Psoas muscle (tissue), 8 donors: ENCODE measurements at places on chromosomes 2 and 18. TPM values are rescaled to one million over a fixed set of nuclear protein-coding genes. Genes with fewer than 3 reads are reported as not detected.

The RFX8 gene
- 0.29 TPM for polyA plus RNA-seq

- H3K27me3 ChIP-seq = no peaks in the 10 kb centered on the region
- no peak for DNase-seq
- H3K36me3 ChIP-seq = no peaks in the 10 kb centered on the region
- no peak overlapping the region for H3K4me3 ChIP-seq
These were observed 102.2 kb downstream of the INSIG2 start for GRCh38 chr2:118190474-118190873.

The STARD6 gene
- not detected for polyA plus RNA-seq

The ZNF521 gene
- 2.1 TPM for polyA plus RNA-seq

- H3K27ac ChIP-seq = no peak overlapping the region
- no peaks in the 10 kb centered on the region for H3K4me1 ChIP-seq
- no peak for DNase-seq
These were observed 6.9 kb upstream of the MGAT4A start for GRCh38 chr2:98737848-98738247.

The ECEL1 gene
- 1.8 TPM for polyA plus RNA-seq

- no peak overlapping the region for H3K27ac ChIP-seq
- no peak for DNase-seq
- no peaks in the 10 kb centered on the region for H3K36me3 ChIP-seq
- H3K27me3 ChIP-seq = no peaks in the 10 kb centered on the region
These were observed 25.0 kb downstream of the RBM44 start for GRCh38 chr2:237823544-237823943.

The WIPF1 gene
- 3.9 TPM for polyA plus RNA-seq

The RAMP1 gene
- polyA plus RNA-seq = 86.5 TPM

The ELOA2 gene
- not detected for polyA plus RNA-seq

The RPRM gene
- not detected for polyA plus RNA-seq

DNA sequence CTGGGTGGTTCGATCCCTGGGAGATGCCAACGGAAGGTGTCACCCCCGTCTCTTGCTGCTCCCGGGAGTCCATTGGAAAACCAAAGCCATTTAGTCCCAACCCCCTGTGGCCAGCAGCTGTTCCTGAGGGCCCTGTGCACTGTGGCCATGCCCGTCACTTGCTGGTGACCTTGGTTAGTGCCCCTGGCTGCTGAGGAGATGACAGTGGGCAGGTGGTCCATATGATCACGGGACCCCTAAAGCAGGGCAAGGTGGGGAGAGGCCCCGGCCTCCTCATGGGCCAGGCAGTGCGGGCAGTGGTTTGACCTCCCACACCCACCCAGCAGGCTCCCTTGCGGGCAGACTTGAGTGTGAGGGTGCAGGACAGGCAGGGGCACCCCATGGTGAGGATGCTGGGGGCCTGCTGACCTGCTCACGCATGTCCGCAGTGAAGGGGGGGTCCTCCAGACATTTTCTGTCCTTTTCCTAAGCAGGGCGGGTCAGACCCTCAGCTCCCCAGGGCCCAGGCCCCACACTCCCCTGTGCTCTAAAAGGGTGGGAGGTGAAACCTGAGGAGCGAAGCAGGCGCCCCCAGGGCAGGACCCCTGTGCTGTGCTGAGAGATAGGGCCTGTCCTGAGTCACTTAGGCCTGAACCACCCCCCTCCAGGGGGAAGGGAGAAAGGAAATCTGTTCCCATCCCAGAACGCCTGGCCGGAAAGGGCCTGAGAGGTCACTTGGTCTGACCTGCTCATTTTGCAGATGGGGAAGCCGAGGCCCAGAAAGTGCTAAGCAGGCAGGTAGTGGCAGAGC lies 6.8 kb downstream of the ITM2C start:
- H3K36me3 ChIP-seq = no peaks in the 10 kb centered on the region

GRCh38 chr2:229431327-229431954 lies 160.4 kb upstream of the PID1 start:
- no peaks in the 10 kb centered on the region for H3K27me3 ChIP-seq
- H3K27ac ChIP-seq = no peak overlapping the region
- no peak overlapping the region for H3K4me3 ChIP-seq
- no peaks in the 10 kb centered on the region for H3K36me3 ChIP-seq

GRCh38 chr18:34529358-34530335 lies 180.5 kb upstream of the DTNA start:
- no peaks in the 10 kb centered on the region for H3K27me3 ChIP-seq
- peak overlapping the region; percentile 28 for H3K27ac ChIP-seq
- H3K4me1 ChIP-seq = peaks cover 25% of the 10 kb centered on the region

DNA sequence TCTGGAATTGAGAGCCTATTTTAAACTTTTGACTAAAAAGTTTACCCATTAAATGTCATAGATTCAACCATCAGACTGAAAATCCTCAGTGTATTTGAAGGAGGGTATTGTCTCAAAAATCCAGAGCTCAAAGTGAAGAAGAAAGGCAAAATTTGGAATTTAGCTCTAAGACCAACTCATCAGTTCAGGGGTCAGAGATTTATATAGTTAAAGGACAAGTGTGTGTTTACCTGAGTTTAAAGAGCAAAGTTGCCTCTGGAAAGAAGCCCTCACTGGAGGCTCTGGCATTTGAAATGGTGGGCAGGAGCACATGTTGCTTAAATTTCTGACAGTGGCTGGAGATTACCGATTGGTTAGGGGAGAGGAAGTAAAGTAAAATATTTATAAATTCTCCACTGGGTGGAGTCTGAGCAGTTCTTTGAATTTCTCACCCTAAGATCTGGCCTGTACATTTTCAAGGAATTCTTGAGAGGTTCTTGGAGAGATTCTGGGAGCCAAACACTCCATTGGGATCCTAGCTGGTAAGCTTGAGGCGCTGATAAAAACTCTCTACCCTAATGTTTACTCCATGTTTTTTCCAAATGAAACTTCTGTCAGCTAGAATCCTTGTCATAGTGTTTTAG lies at the start of gene KYNU:
TSS of gene KYNU (plus strand) at position 449 of the 623 bp plus-strand sequence. CDS start 7,704 bp downstream, outside the sequence.
- H3K36me3 ChIP-seq = no peaks in the 10 kb centered on the region
- peak within 1 kb of the TSS; percentile 19 for H3K4me3 ChIP-seq
- H3K4me1 ChIP-seq = no peaks in the 10 kb centered on the region
- H3K27ac ChIP-seq = no peak within 1 kb of the TSS
- DNase-seq = no peak
- no peaks in the 10 kb centered on the region for H3K27me3 ChIP-seq

- H3K27ac ChIP-seq = no peak overlapping the region
- no peaks in the 10 kb centered on the region for H3K36me3 ChIP-seq
- no peak for DNase-seq
These were observed 133.4 kb upstream of the REG3A start for GRCh38 chr2:79292958-79293315.

The EPC2 gene
- polyA plus RNA-seq = 10.1 TPM

The CFC1 gene
- polyA plus RNA-seq = not detected

DNA sequence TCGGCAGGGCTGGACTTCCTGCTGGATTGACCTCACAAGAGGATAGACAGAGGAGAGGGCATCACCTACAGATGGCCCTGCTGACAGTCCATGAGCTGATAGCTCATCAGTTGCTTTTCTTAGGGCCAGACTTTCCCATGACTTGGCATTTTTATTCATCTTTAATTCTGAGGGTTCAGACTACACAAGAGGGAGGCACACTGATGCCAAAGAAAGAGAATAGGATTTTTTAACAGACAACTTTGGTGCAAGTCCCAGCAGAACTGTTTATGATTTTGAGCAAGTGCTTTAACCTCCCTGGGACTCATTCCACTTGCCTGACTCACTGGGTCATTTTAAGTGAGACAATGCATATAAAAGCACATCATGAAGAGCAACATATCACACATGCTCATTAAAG lies 299.2 kb downstream of the INSIG2 start:
- no peaks in the 10 kb centered on the region for H3K27me3 ChIP-seq
- H3K4me3 ChIP-seq = no peak overlapping the region
- H3K36me3 ChIP-seq = no peaks in the 10 kb centered on the region
- H3K4me1 ChIP-seq = no peaks in the 10 kb centered on the region
- H3K27ac ChIP-seq = no peak overlapping the region

- H3K27me3 ChIP-seq = no peaks in the 10 kb centered on the region
- no peak overlapping the region for H3K4me3 ChIP-seq
- no peaks in the 10 kb centered on the region for H3K36me3 ChIP-seq
These were observed 740.7 kb downstream of the DCC start for GRCh38 chr18:53080687-53081086.

- H3K27ac ChIP-seq = peak overlapping the region; percentile 74
- H3K27me3 ChIP-seq = no peaks in the 10 kb centered on the region
- H3K4me1 ChIP-seq = peaks cover 11% of the 10 kb centered on the region
- no peaks in the 10 kb centered on the region for H3K36me3 ChIP-seq
- DNase-seq = no peak
These were observed 76.7 kb downstream of the TGIF1 start for GRCh38 chr18:3526421-3527354.

DNA sequence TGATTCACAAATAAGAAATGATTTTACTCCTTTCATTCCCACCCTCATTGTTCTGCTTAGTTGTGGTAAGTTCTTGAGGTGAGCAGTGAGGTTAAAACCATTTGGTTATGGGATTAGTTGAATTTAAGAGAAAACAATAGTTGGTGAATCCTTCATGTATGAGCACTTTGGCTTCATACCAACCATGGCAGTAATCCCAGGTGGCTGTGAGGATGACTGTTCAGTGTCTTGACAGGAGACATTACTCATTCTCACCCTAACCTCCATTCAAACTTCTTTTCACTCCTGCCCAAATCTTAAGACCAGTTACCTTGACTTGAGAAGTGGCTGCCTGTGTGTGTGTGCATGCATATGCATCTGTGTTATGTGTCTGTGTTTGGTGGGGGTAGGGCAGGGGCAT lies 143.1 kb downstream of the SETBP1 start:
- H3K27ac ChIP-seq = no peak overlapping the region
- no peaks in the 10 kb centered on the region for H3K36me3 ChIP-seq
- no peak for DNase-seq
- no peaks in the 10 kb centered on the region for H3K27me3 ChIP-seq

GRCh38 chr2:134402410-134402809 lies 148.5 kb downstream of the MGAT5 start:
- no peaks in the 10 kb centered on the region for H3K27me3 ChIP-seq
- H3K4me1 ChIP-seq = peaks cover 5% of the 10 kb centered on the region
- H3K36me3 ChIP-seq = no peaks in the 10 kb centered on the region
- peak; percentile 65 for DNase-seq
- no peak overlapping the region for H3K4me3 ChIP-seq
- H3K27ac ChIP-seq = peak overlapping the region; percentile 10

The ANKRD30B gene
- 0.10 TPM for polyA plus RNA-seq

GRCh38 chr18:5770176-5770575 lies 125.1 kb downstream of the TMEM200C start:
- no peak overlapping the region for H3K27ac ChIP-seq
- no peaks in the 10 kb centered on the region for H3K4me1 ChIP-seq
- no peaks in the 10 kb centered on the region for H3K27me3 ChIP-seq
- H3K4me3 ChIP-seq = no peak overlapping the region
- no peak for DNase-seq

The PSD4 gene
- polyA plus RNA-seq = 0.87 TPM

DNA sequence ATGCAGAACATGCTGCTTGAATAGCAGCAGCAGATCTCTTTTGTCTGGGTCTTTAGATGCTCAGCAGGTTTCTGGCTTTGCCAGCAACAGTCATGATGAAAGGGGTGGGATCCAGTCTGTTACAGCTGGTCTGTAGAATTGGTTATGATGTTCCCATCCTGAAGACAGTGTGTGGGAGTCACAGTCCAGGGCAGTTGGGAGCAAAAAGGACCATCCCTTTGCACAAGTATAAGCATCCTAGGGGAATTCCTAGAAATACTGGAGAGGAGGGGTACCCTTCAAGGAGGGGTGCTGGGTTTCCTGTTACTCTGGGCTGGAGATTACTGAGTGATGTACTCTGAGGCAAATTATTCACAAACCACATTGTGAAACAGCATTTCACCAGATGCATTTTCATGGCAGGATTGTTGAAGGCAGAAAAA lies 119.9 kb upstream of the RND3 start:
- DNase-seq = no peak
- no peaks in the 10 kb centered on the region for H3K4me1 ChIP-seq
- H3K27ac ChIP-seq = no peak overlapping the region
- H3K36me3 ChIP-seq = no peaks in the 10 kb centered on the region

GRCh38 chr2:55431982-55432627 lies 12.4 kb upstream of the CCDC88A start:
- no peaks in the 10 kb centered on the region for H3K36me3 ChIP-seq
- no peaks in the 10 kb centered on the region for H3K4me1 ChIP-seq
- no peak overlapping the region for H3K4me3 ChIP-seq
- H3K27ac ChIP-seq = no peak overlapping the region
- no peak for DNase-seq
- no peaks in the 10 kb centered on the region for H3K27me3 ChIP-seq

DNA sequence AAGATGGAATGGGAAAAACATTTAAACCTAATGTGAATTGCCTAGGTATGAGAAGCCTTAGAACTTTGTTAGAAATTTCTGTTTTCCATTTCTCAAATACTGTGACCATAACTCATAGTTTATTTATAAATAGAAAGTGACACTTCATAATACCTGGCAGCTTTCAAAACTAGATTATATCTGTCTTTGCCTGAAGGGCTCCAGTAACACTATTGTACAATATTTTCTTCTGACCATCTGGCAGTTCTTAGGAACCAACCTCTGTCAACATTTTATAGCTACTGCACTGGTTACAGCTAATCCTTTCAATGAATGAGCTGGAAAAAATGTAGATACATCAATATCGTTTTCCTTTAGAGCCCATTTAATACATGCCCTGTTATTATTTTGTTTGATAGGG lies 237.4 kb downstream of the CAMKMT start:
- no peak for DNase-seq
- no peaks in the 10 kb centered on the region for H3K36me3 ChIP-seq
- no peak overlapping the region for H3K4me3 ChIP-seq
- H3K4me1 ChIP-seq = peaks cover 6% of the 10 kb centered on the region

- no peak overlapping the region for H3K4me3 ChIP-seq
- no peak overlapping the region for H3K27ac ChIP-seq
- no peaks in the 10 kb centered on the region for H3K4me1 ChIP-seq
These were observed 6.0 kb upstream of the PRKD3 start for GRCh38 chr2:37330681-37331080.

DNA sequence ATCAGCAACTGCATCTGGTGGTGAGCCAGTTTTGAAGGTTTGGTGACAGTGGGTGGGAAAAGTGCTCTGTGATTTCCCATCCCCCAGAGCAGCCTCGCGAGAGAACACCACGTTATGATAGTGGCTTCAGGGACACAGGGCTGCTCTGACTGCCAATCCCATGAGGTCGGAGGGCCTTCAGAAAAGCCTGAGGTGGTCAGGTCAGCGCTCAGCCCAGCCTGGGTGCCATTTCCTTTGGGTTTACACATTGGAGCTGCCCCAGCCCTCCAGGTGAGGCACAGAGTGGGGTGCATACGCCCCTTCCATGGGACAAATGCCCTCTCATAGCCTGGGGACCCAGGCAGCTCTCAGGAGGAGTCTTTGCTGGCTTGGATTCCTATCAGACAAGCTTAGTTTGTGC lies 126.8 kb downstream of the KCTD1 start:
- H3K36me3 ChIP-seq = no peaks in the 10 kb centered on the region
- H3K4me3 ChIP-seq = no peak overlapping the region
- H3K4me1 ChIP-seq = no peaks in the 10 kb centered on the region
- no peaks in the 10 kb centered on the region for H3K27me3 ChIP-seq
